ENCODE measurements at places on chromosomes 3 and 15.

GRCh38 chr15:63357061-63357460, 24.6 kb downstream of the CA12 start:
- no peak for DNase-seq

GRCh38 chr3:42746455-42747450, 26.3 kb downstream of the CCDC13 start:
- DNase-seq = no peak

DNA sequence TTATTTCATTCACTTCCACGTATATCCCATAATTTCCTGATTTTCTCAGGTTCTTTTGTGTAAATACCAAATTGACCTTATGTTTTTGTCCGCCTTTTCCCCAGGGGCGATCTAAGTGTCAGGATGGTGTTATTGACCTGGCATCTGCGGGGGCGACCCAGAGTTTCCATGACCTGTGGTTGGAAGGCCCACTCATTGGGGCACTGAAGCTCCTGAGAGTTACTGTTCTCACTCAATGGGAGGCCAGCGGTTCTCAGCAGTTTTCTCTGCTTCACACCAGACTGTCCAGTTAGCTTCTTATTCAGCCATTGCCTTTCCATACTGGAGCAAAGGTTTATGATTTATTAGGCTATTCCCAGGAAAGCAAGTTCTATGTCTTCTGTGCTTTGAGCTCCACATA, 53.3 kb downstream of the B3GALNT1 start:
- no peak for DNase-seq

GRCh38 chr15:66294157-66294931, 976 bp downstream of the DIS3L start:
- peak; percentile 16 for DNase-seq

DNA sequence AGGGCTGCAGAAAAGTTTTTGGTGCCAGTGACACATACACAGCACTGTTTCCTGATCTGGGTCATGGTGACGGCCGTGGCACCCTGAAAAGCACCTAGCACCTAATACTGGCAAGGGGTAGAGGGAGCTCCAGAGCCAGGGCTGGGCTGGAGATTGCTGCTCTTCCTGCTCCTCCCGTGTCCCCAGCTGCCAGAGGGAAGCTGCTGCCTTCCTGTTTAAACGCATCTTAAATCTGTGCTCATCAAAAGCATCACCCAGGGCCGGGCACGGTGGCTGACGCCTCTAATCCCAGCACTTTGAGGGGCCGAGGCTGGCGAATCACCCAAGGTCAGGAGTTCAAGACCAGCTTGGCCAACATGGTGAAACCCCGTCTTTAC, 156.7 kb upstream of the MEF2A start:
- DNase-seq = no peak

DNA sequence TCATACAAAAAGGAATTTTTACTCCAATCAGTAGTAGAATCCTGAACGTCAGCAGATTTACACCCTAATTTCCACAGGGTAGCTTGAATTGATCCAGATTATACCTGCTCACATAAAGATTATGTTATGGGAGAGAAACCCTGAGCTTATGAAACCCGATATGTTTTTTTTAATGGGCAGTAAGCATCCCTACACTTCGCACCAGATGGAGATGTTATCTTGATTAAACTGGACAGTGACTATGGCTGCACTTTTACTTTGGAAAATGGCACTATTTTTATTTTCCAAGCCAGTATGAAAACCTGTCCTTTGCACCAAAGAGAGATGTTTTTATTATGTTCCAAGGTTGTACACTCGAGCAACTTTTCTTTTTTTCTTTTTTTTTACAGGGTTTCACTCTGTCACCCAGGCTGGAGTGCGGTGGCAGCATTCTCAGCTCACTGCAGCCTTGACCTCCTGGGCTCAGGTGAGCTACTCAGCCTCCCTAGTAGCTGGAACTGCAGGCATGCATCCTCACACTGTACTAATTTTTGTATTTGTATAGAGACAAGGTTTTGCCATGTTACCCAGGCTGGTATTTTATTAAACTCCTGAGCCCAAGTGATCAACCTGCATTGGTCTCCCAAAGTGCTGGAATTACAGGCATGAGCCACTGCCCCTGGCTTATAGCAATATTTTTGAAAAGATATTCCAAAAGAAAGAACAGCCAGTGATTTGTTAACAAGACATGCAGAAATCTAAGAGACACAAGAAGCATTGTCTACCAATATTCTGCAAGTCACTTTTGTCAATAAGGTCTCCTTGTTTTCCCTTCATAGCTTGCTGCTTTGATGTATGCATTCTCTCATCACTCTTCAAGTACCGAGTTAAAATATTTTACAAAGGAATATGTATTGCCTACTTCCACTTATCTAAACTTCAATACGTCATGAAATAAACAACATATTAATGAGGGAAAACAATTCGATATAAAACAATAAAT, 1412.6 kb downstream of the ZPLD1 start:
- no peak for DNase-seq

DNA sequence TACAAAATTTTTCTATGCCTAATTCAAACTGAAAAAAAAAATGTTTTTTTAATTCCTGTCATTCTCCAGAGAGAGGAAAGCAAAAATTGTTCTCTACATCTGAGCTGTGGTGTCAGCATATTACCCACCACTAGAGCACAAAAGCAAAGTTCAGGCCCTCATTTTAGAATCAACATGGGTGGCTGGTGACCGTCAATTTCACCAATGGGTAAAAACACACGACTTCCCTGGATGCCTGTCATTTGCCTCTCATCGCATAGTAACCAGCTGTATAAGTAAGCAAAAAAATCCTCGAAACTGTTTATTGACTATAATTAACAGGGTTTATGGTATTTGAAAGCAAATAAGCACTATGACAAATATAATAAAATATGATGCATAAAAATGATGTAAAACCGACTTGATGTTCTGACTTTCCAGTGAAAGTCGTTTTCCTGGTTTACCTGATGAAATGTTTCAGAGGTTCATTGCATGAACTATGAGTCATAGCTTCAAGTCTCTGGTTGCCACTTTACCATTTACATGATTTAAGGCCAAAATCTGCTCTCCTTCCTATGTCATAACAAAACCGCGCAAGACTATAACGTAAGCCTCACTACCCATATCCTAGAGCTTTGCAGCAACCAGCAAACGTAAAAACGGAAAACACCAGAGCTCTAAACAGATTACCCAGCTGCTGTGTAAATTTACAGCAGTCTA, 60.5 kb downstream of the THBS1 start:
- no peak for DNase-seq

DNA sequence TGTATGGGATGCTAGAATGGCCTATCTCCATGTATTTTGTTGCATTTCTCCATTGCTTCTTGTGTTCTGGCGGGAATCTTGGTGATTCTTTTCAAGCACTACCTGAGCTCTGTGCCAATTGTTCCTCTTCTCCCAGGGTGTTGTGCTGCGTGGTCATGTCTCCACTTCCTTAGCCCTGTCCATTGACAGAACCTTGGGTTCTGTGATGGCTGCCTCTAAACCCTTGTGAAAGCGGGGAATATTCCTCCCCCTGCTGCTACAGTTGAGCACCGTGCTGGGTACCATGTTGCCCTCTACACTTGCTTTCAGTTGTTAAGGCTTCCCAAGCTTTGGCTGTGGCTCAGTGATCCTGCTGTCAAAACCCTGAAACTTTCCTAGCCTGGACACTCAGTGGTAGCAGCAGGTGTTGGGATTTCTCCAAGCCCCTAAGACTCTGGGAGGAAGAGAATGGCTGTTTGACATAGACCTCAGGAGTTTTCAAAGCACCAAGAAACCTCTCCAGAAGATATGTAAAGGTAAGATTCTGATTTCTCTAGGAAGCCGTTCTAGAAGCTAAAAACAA, 69.5 kb downstream of the MBNL1 start:
- DNase-seq = no peak

DNA sequence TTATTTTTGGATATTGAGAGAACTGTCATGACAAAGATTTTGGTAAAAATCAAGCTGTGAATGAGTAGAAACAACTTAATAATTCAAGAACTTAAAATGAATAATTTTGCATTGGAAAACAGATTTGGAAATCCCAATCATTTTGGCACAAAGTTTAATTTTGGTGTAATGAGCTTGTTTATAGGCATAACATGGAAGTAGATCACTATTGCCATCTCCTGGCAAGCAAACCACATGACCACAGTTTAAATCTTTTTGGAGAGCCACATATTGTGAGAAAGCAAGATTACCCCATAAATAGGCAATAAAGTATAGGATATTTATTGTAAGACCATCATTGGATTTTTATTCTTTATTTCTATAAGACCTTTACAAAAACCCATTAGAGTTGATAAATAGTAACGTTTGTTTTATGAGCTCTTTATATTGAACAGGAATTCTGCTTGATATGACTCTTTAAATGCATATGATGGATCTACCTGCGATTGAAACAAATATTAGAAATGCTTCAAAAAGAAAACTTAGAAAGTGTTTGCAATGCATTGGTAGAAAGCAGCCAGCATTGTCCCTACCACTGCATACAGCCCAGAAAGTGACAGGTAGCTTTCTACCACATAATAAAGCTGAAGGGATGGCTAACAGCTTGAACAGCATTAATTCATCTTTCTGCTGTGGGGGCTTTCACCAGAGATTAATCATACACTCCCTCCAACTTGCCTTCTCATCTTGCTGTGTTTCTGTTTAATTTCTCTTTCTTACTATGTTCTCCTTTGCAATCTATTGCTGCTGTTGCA, 766.8 kb downstream of the TBL1XR1 start:
- DNase-seq = no peak
